Foreskin keratinocyte (primary cell): ENCODE measurements at places on chromosomes 12 and 14. TPM values are rescaled to one million over a fixed set of nuclear protein-coding genes. Genes with fewer than 3 reads are reported as not detected.

DNA sequence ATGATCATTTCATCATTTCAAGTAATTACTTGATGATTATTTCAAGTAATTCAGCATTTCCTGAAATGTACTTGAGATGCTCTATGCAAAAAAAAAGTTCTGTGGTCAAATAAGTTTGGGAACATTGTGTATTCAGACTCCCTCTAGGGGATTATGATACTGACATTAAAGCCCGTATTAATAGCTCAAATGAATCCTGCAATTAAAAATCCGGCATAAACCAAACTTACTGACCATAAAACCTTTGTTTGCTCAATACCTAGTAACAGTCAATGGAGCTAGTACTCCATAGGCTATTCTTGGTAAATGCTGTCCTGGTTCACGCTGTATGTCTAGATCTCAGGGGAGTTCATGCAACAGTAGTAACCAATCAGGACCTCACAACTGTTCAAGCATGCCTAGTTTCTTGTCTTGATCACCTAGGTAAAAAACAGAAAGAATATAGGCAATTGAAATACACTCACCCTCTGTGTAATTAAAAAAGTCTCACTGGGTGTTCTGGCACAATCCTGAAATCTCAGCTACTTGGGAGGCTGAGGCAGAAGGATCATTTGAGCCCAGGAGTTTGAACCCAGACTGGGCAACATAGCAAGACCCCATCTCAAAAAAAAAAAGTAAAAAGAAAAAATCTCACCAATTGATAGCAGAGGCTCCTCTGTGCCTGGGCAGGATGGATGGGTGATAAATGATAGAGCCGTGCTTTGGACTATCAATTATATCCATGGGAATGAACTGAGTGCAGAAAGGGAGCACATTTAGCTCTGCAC, 14.1 kb downstream of the ALDH1L2 start:
- no peak for DNase-seq

DNA sequence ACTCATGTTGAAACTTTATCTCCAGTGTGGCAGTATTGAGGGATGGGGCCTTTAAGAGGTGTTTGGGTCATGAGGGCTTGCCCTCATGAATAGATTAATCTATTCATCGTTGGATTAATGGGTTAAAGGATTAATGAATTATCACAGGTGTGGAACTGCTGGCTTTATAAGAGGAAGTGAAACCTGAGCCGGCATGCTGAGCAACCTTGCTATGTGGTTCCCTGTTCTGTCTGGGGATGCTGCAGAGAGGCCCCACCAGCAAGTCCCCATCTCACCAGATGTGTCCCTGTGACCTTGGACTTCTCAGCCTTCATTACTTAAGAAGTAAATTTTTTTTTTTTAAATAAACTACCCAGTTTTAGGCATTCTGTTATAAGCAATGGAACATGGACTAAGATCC, 109.6 kb downstream of the DYRK2 start:
- no peak for DNase-seq

- no peak for DNase-seq
Measured at GRCh38 chr14:102377696-102378095, 15.0 kb downstream of the TECPR2 start.

DNA sequence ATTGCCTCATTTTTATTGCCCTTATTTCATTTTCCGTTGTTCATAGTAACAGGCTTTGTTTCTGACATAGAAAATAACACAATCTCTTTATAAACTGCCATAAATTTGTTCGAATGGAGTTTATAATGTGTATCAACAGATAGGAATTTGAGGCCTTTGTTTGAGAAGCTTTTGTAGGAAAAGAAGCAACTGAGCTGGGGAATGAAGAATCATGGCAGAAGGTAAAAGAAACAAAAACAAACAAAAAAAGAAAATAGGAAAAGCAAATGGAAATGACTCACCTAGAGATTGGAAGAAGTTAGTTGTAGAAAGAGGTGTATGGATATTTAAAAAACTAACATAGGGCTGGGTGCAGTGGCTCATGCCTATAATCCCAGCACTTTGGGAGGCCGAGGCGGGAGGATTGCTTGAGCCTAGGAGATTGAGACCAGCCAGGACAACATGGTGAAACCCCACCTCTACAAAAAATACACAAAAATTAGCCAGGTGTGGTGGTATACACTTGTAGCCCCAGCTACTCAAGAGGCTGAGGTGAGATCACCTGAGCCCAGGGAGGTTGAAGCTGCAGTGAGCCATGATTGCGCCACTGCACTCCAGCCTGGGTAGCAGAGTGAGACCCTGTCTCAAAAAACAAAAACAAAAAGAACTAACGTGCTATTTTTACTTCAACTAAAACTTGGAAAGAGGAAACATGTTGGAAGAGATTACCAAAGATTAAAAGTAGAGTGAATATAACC, 523 bp upstream of the REP15 start:
- DNase-seq: no peak

GRCh38 chr12:4112734-4113325, 160.7 kb upstream of the CCND2 start:
- peak; percentile 69 for DNase-seq

DNA sequence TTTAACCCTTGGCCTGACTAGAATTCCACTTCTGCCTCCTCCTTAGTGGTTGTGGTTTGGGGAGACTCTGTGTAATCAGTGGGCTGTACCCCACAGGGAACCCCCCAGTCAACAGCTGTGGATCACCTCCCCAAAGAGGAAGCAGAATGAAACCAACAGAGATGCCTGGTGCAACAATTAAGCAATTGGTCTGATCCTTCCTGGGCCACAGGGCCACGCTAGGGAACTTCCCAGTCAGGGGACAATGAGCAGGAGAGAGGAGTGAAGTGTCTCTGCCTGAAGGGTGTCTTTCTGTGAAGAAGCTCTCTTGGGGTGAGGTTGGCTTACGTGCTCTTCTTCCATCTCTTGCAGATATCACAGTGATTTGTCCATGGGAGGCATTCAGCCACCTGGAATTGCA, 8.2 kb downstream of the PDE6H start:
- DNase-seq: no peak

DNA sequence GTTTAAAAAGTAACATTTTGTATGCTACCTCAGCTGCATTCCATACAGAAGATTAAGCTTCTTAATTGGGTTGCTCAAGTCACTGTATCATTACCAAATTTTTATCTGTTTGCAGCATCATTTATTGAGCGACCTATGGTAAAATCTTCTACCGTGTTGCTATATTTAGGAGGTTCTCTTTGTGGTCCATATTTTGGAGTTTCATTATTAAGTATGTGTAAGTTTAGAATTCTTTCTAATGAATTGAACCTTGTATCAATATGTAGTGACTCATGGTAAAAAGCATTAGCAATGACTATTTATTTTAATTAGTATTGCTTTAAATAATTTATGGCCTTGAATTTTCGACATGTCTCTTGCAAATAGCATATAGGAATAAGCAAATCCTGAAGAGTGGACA, 42.2 kb downstream of the CSRP2 start:
- no peak for DNase-seq

GRCh38 chr14:101197595-101198397, 294.3 kb upstream of the RTL1 start:
- no peak for DNase-seq

GRCh38 chr14:101495827-101496775, 65.2 kb upstream of the DIO3 start:
- no peak for DNase-seq

DNA sequence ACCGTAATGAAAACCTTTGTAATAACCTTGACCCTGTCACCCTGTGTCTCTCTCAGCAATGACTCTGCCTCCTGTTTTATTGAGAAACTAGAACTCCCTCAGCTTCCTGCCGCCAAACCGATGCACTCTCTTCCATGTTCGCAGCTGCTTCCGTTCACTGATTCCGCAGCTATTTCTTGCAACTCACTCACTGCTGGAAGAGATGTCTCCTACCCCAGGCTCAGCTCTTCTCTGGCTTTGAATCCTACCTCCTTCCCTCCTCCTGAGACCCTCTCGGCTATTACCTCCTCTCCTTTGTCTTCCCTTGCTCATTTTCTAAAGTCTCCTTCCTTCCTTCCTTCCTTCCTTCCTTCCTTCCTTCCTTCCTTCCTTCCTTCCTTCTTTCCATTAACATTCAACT, 71.0 kb downstream of the ESRRB start:
- DNase-seq: no peak

DNA sequence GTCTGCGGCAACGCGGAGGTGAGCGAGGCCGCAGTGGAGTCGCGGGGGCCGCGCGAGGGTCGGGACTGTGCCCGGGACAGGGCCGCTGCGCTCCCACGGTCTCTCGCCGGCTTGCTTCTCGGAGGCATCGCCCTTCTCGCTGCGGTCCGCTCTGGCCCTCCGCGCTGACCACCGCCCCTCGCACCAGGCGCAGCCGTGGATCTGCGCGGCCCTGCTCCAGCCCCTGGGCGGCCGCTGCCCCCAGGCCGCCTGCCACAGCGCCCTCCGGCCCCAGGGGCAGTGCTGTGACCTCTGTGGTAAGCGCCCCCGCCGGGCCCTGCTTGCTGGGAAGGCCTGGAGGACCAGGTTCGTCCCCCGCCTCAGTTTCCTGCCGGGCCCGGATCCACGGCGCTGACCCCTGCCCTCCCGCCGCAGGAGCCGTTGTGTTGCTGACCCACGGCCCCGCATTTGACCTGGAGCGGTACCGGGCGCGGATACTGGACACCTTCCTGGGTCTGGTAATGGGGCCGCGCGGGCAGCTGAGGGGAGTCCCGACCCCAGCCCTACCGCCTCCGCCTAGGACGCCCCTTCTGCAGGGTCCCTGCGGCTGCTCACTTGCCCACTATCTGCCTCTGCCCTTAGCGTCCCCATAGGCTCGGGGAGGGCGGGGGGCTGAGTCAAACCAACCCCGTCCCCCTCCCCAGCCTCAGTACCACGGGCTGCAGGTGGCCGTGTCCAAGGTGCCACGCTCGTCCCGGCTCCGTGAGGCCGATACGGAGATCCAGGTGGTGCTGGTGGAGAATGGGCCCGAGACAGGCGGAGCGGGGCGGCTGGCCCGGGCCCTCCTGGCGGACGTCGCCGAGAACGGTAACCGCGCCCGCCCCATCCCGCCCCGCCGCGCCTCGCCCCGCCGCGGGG, 7.0 kb downstream of the AMN start:
- no peak for DNase-seq

DNA sequence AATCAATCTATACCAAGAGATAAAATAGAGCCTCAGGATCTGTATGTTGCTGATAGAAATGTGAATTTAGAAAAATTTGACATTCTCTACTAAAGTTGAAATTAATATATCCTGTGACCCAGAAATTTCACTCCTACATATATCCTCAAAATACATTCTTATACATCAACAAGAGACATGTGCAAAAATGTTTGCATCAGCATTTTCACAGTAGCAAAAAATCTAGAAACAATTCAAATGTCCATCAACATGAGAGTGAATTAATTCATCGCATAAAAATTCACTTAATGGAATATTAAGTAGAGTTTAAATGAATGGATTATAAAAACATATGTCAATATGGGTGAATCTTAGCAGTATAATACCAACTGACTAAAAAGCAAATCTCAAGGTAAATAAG, 80.8 kb downstream of the GPR65 start:
- DNase-seq: no peak

DNA sequence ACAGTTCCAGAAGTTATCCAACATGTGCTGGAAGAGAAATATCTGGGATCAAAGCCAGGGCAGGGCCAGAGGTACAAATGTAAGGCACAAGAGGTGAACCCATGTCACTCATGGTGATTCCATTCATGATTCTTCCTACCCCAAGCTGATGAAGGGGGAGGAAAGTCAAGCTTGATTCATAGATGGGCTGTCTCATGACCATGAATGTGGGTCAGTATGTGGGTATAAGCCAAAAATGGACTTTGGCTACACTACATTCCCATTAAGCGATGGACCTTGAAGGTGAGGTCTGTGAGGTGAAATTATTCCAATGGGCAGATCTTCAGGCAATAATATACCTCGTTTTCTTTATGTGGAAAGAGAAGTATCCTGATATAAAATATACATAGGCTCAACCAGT, 217.1 kb downstream of the BTG1 start:
- DNase-seq: no peak

- DNase-seq: peak; percentile 72
Measured at GRCh38 chr14:97180304-97181200, 383.4 kb downstream of the VRK1 start.

DNA sequence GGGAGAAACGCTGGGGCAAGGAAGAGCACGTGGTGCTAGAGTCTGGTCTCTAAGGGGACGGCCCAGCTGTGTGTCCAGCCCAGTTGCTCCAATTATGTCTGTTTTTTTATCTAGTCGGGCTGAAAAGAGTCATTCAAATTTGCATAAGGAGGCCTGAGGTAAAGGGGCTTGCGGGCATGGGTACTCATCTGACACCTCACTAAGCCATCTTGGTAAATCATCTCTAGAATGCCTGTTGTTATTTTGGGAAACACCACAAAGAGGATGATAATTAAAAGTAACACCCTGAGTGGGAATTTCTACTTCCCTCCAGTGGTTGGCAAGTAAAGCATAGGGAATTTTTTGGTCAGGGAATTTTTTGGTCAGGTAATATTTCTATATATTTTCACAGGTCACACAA, 196.1 kb upstream of the ALG10B start:
- DNase-seq: no peak

DNA sequence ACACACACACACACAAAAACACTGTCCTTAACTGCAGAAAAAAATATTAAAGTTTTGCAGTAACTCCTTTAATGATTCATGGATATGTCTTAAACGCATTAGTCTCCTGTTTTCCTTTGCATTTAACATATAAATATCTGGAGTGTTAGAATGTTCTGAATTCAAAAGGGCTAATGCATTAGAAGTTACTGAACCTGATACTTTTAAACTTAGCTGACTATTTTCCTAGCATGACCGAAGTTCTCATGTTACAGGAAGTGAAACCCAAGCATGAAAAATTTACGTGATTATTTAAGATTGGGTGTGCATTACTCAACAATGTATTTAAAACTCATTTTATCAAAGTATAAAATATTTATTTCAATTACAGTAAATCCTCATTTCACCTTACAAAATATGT, 791.2 kb downstream of the FLRT2 start:
- DNase-seq: no peak

- DNase-seq: no peak
Measured at GRCh38 chr12:88207921-88208620, 66.0 kb downstream of the TMTC3 start.

DNA sequence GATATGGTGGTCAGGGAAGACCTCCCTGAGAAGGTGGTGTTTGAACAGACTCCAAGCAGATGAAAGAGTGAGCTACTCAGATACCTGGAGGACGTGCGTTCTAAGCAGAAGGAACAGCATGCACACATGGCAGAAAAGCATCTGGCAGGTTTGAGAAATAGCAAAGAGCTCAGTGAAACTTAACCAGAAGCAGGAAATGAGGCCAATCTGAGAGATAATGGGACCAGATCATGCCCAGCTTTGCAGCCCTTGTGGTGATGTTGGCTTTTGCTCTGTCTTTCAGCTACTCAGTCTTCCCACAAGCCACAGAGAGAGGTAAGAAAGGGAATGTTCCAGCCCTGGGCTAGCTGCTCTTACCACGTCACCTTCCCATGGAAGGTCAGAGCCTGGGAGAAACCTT, 176.3 kb upstream of the GSC start:
- no peak for DNase-seq

GRCh38 chr12:104673696-104674482, 217.1 kb downstream of the CHST11 start:
- no peak for DNase-seq

The MGP gene
- 0.44 TPM in 1 of 2 replicates, not detected in the other for total RNA-seq

The NAV3 gene
- 28.5 and 41.8 TPM in 2 replicates for total RNA-seq

The KRT72 gene
- not detected in 2 replicates for total RNA-seq

The DCAF11 gene
- 29.5 and 32.3 TPM in 2 replicates for total RNA-seq
